ENCODE measurements at places on chromosomes 2 and 18. TPM values are rescaled to one million over a fixed set of nuclear protein-coding genes. Genes with fewer than 3 reads are reported as not detected.

The CENPA gene
- 3.2 TPM for total RNA-seq

The DPYSL5 gene
- 181 TPM for total RNA-seq

The TUBA4B gene
- 1.2 TPM for total RNA-seq

The ADAM23 gene
- 44.1 TPM for total RNA-seq

The SNTG2 gene
- 4.2 TPM for total RNA-seq

Data from diencephalon (tissue), 1 donor.